ENCODE measurements at places on chromosomes 16 and 17.

GRCh38 chr17:69173118-69173517, 31.4 kb upstream of the ABCA6 start:
- DNase-seq: no peak

DNA sequence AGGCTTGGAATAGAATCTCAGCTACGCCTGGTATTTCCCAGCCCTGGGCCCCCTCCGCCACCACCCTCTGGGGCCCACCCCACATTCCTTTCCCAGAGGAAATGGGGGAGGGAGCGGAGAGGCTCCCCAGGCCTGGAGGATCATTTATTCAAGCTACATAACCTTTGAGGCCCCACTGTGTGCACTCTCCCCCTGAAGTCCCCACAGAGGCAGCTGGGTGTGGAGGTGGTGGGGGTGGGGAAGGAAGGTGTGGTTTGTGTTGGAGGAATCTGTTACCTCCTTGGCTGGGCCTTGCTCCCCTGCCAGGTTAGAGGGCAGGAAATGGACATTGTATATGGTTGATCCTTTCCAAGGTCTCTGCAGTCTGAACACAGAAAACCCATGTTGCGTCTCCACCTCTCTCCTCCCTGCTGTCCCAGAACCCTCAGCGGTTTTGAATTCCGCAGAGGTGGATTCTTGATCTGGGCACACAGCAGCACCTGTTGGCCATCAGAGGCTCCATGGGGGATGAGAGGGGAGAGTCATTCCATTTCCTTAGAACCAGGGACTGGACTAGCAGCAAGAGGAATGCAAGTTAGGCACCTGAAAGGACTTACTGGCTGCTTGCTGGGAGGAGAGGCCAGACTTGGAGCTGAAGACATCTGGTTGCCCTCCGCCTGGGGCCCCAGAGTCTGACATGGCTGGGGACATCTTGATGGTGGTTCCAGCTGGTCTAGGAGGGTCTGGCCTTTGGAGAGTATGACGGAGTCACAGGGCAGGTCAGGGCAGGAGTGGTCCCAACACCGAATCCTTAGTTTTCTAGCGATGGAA, 23.0 kb downstream of the ARHGAP23 start:
- DNase-seq: no peak

- no peak for DNase-seq
Observed at GRCh38 chr17:31461227-31461810, 69.8 kb downstream of the RAB11FIP4 start.

DNA sequence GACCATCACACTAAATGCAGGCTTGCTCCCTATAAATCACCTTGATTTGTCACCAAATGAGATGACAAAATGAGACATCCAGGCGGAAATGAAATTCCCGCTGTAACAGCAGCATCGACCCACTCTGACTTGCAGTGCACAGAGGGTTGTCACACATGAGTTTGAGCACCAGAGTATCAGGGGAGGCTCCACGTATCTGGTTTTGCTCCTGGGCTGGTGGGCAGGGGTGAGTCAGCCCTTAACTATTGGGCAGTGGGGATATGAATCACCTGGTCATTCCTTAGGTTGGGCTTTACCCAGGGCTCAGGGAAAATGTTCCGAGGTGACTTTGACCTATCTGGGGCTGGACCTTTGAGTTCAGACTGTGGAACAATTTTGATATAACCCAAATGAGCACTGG, 245.2 kb upstream of the CCL2 start:
- no peak for DNase-seq

DNA sequence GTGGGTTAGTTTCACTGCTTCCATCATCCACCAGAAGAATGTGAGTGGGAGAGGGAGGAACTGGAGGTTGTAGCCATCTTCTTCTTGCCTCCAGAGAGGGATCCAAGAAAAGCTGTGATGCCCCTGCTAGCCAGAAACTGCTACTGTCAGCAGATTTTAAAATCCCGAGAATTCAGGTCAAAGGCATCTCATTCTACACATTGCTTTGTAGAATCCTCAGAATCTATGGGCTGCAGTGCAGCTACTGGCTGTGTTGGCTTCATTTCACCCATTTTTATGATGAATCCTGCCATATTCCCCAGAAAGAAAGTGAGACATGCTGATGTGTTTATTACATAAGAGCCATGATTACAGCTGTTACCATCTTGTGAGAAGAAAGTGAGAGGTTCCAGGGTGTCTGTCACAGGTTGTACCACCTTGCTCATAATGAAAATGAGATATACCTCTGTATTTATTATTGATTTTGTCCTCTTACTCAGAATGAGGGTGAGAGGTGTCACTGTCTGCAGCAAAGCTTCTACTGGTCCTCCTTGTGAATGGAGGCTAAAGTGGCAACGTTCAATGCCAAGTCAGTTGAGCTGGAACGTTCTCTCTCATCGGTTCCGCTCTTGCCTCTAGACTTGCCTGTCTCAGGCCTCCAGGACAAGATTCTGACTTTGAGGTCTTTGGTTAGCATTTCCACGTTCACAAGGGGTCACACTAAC, 50.1 kb upstream of the MYH10 start:
- DNase-seq: no peak

DNA sequence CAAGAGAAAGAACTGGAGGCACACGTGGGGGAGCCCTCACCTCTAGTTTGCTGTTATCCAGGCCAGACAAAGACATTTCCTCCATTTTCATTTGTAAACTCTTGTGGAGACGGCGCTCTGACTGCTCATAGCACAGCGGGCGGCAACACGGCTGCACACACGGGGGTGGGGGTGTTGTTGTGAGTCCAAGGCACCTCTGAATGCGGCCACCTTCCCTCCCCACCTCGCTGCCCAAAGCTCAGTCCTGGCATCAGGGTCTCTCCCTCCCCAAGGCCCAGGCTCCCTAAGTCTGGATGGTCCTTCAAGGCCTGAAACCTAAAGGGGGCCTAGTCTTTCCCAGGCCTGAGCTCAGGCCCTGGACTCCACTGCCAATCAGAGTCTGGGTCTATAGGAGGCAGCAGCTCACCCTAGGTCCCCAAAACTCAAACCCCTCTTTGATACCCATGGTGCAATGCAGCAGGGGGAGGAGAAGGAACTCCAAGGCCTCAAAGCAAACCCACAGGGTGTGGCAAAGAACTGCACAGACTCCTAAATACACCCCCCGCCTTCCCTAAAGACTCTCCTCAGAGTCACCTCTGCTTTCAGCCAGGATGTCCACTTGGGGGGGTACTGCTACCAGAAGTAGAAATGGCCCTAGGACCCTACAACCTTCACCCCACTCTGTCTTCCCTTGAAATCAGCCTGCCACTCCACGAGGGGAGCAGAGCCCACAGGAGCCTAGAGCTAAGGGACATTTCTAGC, 1.5 kb downstream of the ATXN7L3 start:
- DNase-seq: no peak

DNA sequence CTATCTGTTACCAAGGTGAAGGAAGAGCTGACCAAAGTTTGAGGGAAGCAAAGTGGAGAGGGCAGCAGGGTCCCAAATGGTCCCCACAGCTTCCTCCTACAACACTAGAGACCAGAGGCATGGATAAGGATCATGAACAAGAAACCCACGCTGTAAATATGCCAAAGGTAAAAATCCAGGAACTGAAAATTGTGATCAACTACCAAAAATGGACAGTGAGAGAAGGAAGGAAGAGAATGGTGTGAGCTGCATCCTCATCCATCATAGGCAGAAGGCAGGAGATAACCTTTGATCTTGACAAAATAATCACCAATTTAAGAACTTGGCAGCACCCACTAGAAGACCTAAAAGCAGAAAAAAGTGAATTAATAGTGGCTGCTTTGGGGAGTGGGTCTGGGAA, 66.2 kb downstream of the CYTH1 start:
- no peak for DNase-seq

GRCh38 chr17:76189247-76189646, 48.2 kb upstream of the FOXJ1 start:
- DNase-seq: no peak

- DNase-seq: no peak
Observed at GRCh38 chr16:27690608-27691007, 140.7 kb downstream of the KATNIP start.

DNA sequence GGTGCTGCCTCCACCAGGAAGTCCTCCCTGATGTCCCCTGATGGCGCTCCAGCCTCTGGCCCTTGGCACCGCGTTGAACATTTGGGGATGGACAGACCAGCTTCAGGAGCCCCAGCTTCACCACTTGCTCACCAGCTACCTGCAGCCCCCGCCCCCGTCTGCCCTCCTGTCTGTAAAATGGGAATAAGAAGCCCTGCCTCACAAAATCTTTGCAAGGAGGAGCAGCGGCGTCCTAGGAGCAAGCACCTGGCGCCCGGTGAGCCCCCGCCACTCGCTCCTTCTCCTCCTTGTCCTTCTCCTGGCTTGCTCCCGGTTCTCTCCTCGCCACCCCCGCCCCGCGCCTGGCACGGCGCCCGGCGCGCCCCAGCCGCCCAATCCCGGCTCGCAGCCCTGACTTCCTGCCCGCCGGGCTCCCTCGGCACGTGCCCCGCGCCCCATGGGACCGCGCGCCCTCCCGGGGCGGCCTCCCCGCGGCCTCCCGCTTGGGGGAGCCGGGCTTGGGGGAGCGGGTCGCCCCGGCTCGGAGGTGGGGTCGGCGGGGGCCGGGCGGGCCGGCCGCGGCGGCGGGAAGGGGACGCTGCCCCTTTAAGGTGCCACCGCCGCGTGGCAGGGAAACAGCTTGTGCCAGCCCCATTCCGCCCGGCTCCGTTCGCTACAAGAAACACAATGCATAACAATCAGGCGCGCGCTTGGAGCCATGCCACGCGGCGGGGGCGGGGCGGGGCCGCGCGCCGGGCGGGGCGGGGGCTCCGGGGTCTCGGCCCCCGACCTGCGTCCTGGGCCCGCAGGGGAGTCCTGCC, 9.1 kb upstream of the PPP1R1B start:
- peak; percentile 35 for DNase-seq

- DNase-seq: no peak
Observed at GRCh38 chr17:16935786-16936185, 36.1 kb downstream of the TNFRSF13B start.

DNA sequence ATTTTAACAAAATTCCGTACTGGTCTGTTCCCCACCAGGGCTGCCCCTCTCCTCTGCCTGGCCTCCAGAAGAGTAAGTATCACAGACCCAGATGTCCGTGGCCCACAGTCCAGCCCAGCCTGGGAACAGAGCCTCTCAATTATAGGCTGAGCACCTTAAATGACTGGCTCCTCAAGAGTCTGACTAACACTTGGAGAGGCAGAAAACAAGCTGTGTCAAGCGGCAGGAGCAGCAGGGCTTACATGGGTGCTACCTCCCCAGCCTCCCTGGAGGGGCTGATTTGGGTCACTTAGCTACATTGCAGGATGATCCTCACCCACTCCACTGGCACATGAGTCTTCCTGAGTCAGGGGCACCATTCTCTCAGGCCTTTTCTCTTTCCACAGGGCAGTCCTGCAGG, 209.7 kb downstream of the COPRS start:
- no peak for DNase-seq

- DNase-seq: no peak
Observed at GRCh38 chr16:78007121-78007520, 15.2 kb upstream of the CLEC3A start.

- DNase-seq: no peak
Observed at GRCh38 chr16:65415460-65415859, 293.6 kb upstream of the CDH11 start.

GRCh38 chr16:11212798-11213196, 43.2 kb downstream of the SOCS1 start:
- DNase-seq: no peak

DNA sequence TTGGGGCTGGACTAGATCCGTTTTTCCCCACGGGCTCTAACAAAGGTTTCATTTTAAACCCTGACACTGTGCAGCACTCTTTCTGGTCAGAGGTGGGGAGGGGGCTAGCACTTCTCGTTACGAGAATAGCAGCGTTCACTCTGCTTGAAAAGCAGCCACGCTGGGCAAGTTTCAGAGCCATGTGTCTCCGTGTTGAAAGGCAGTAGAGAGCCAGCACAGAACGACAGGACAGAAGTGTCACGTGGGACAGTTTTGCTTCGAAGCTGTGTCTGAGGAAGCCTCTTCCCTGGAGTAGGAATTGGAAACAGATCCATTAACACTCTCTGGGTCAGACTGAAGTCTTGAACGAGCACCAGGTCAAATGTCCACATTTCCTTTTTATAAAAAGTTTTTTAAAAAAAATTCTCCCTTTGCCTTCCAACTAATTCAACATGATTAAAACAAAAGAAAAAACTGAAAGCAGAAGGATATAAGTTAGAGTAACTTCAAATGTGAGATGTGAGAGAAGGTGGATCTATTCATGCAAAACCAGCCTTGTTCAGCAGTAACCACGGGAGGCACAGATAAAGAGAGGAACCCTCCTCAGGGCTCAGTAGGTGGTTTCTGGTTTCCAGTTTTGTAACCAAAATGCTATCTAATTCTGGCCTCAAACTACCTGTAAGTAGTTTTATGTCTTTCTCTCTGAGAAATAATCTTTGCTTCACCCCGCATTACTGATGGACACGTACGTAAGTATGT, 65.0 kb downstream of the SMG6 start:
- no peak for DNase-seq

GRCh38 chr17:80929449-80929848, 62.2 kb upstream of the CHMP6 start:
- no peak for DNase-seq

DNA sequence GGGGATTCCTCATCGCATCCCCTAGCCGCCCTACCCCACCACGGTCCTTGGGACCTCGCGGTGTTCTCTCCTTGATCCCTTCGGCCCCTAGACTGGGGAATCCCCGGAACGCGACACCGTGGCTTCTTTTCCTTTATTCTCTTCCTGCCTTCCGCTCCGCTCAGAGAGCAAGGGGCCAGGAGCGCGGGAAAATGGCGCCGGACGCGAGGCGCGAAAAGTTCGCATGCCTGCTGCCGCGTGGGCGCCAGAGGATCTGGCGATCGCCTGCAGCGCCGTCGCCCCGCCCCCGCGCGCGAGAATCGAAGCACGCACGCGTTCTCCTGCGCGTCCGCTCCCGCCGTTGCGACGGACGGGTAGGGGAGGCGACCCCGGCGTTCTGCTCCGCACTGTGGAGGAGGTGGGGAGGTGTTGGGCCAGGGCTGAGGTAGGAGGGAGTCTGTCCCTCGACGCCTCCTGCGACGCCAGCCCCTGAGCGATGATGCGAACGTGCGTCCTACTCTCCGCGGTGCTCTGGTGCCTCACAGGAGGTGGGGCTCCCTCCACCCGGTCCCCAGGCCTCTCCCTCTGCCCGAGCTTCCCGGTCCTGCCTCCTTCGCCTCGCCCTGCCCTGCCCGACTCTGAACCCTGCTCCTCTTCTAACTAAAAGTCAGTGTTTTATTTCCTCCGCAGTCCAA, at the start of gene ZPBP2:
ZPBP2 (plus strand) TSS at position 323 of the 674 bp plus-strand sequence; CDS start at position 476, 153 bp downstream.
- no peak for DNase-seq

- no peak for DNase-seq
Observed at GRCh38 chr16:8905795-8906591, 23.8 kb downstream of the LITAFD start.

- no peak for DNase-seq
Observed at GRCh38 chr17:47644324-47644723, 5.4 kb upstream of the KPNB1 start.
